Adrenal gland (tissue), 19 donors: ENCODE measurements at places on chromosomes 16 and 17.

DNA sequence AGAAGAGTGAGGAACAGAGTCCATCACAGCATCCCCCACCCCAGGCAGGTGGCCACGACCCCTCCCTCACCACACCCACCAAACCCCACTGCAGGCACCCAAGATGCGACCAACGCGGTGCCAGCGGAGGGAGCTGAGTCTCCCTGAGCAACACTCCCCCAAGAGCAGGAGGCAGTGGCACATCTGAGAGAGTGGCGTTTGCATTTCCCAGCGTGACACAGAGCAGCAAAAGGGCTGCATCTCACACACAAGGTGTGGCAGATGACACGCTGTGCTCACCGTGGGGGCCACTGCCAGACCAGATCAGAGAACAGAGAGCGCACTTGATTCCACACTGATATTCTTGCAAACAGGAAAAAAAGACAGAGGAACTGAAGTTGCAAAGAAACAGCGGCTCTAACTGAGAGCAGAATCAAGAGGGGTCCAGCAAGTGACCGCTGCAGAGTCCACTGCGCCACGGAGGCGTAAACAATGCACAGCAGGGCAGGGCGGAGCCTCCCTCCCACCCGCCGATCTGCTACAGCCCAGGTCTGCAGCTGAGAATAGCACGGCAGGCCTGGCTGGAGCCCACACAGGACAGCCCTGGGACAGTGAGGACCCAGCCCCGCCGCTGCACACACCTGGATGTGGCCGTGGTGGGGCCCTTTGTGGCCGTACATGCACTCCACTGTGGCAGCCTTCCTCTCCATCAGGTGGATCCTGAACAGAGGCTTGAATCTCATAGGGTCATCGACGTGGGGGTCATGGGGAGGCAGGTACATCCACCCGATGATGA, 26.0 kb upstream of the C16orf95 start:
- no peak for DNase-seq

DNA sequence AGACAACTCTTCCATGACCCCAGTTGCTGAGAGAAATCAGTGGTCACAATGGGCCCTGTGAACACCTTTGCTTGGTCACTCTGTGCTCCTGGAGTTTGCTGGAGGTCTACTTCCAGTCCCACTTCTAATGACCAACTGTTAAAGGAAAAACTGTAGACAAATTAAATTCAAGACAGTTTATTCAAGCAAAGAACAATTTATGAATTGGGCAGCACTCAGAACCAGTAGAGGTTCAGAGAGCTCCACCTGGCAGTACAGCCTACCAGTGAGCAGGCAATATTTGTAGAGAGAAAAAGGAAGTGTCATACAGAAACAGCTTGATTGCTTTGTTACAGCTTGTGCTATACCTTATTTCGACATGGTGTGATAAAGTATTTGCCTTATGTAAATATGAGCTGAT, 116.5 kb downstream of the HS3ST3B1 start:
- no peak for DNase-seq

- no peak for DNase-seq
Measured at GRCh38 chr16:3454631-3455147, 11.2 kb downstream of the NAA60 start.

DNA sequence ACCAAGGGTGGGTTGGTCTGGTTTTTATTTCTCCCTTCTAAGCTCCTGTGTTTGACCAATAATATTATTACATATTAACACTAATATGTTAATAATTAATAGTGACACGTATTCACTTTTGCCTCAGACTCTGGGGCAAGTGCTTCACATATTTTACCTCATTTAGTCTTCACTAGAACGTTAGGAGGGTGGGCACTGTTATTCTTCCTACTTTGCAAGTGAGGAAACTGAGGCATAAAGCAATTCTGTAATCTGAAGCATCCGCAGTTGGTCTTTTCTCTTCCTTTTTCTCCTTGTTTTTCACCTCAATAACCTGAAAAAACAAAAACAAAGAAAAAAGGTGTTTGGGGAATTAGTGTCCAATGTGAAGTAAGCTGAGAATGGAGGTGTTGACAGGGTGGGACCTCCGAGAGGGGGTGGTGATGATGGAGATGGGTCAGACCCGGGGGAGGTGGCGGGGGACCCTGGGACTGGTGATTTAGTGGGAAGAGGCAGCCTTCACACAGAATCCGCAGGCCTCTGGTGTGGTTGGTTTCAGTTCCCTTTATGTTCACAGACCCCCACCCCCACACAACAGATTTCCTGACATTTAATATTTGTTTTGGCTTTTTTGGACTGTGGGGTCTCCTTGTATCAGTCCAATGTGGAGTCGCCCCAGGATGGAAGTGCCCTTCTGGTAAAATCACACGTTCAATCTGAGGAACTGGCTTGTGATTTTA, 3.7 kb downstream of the CDH1 start:
- DNase-seq, result no peak

- no peak for DNase-seq
Measured at GRCh38 chr17:14341866-14342265, 41.0 kb downstream of the HS3ST3B1 start.

GRCh38 chr16:12796498-12796897, 7.2 kb downstream of the CPPED1 start:
- no peak for DNase-seq

GRCh38 chr16:81711657-81712319, 67.3 kb upstream of the PLCG2 start:
- DNase-seq, result peak; percentile 74

GRCh38 chr17:74937064-74938051, 1.7 kb downstream of the OTOP3 start:
- DNase-seq, result no peak

DNA sequence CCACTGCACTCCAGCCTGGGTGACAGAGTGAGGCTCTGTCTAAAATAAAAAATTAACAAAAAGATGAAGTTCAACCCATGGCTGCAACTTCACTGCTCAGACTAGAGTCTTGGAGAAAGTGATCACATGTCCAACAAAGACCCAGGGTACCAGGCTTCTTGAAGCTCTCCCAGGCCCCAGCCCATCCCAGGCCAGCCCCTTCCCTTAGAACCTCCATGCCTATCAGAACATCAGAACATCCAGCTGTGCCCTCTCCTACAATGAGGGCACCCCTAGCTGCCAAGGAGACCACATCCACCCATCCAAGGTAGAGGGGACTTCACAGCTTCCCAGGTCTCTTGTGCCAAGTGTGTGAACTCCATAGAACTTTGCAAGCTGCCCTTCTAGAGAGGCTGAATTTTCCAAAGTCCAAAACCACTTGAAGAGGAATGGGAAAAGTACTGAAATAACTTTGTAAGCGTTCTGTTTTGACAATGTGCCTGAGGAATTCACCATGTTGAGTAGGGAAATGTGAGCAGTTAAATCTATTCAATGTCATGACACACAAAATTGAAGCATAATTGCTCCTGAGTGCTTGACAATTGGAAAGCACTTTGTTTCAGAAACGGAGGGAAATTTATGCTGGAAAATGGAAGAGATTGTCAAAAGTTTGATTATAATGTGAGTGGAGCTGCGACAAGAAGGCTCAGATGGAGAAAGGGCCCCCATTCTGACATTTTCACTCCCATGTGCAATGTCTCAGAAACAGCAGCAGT, 230.4 kb downstream of the ZNF423 start:
- no peak for DNase-seq

- DNase-seq, result no peak
Measured at GRCh38 chr17:45906927-45907622, 12.7 kb downstream of the MAPT start.

DNA sequence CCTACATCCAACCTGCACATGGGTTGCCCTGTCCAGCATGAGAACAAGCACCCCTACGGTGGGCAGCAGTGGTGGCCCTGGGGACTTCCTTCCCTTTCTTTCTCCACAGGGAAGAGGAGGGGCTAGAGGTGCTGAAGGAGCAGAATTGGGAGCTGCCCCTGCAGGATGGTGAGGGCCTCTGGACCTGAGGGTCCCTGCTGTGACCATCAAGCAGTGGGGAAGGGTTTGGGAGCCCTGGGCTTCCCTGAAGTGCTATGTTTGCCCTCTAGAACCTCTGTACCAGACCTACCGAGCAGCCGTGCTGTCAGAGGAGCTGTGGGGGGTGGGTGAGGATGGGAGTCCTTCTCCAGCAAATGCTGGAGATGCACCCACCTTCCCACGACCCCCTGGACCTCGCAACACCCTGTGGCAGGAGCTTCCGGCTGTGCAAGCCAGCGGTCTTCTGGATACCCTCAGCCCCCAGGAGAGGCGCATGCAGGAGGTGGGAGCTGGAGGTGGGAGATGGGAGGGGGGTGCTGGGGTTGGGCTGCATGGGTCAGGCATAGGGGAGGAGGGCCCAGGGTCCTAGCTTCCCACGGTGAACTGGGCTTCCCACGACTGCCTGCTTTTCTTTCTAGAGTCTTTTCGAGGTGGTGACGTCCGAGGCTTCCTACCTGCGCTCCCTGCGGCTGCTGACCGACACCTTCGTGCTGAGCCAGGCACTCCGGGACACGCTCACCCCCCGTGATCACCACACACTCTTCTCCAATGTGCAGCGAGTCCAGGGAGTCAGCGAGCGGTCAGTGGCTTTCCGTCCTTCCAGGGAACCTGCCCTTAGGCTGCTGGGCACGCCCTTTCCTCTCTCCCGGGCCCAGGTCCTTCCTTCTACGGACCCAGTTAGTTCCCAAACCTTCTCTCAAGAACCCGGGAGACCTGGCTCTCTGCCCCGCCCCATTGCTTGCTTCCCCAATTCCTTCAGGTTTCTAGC, 5.0 kb downstream of the ARHGEF15 start:
- no peak for DNase-seq

- DNase-seq, result no peak
Measured at GRCh38 chr16:72798264-72798663, 249.7 kb downstream of the ZFHX3 start.

- DNase-seq, result peak; percentile 16
Measured at GRCh38 chr17:35087731-35088355, 24.3 kb upstream of the RFFL start.

DNA sequence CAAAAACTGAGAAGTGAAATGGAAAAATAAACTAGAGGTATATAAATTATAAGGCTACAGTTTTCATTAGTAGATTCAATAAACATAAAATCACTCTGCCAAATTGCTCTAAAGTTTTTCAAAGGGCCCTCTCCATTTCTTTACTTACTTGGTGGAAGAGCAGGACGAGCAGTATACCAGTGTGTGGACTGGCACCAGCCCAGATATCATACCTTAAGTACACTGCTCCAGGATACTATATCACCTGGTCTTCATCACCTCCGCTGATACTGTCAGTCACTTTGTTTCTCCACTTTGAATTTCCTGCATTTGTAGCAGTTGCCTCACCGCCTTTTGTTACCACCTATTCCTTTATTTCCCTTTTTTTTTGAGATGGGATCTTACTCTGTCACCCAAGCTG, 37.6 kb downstream of the MAP3K3 start:
- DNase-seq, result no peak

GRCh38 chr17:68289936-68290267, 1.0 kb downstream of the SLC16A6 start:
- no peak for DNase-seq

DNA sequence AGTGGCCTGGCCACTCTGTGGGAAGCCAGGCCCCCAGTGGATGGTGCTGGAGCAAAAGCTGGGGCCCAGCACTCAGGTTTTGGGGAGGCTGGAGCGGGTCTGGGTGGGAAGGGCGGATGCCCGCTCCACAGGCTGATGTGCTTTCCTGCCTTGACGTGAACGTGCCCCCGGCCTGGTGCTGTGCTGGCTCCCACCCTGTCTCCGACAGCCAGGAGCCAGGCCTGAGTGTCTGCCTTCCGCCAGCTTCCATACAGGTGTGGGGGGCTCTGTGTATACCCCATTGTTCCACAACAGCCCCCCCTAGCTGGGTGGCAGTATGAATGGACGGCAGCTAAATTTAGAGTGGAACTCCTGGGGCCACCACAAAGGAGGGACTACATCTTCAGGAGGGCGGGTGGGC, 20.0 kb downstream of the HIC1 start:
- DNase-seq, result no peak

- peak; percentile 42 for DNase-seq
Measured at GRCh38 chr17:3732210-3732621, 8.5 kb downstream of the HASPIN start.

DNA sequence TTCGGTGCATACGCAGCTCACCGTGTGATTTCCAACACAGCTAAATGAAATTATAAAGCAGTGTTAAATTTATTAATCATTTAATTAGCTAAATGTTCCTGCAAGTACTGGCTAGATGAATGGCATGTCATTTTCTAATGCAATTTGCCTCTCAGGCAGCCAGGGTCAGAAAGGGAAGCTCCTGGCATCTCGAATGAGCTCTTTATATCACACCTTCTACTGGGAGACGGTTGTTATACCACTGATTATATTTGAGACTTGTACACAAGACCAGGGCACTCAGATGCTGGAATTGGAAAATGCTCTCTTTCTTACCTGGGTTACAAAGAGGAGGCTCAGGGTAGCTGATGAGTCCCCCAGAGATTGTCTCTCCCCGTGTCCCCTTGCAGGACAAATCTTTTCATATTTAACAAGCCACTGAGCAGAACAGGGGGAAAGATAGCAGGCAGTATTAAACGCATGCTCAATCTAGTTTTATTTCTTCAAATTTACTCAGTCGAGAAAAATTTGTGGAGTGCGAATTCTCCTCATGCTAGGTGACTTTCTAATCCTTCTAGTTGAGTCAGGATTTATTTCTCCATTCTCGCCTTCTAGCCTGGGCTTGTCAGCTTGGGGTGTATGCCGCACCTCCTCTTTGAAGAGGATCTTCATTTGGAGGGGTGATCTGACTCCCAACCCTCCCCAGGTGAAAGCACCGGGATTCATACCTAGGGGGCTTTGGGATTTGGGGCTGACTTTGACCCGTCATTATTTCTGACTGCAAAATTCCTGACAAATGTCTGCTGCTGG, 441.1 kb downstream of the MAF start:
- DNase-seq, result no peak

- DNase-seq, result no peak
Measured at GRCh38 chr17:15912416-15912955, 32.4 kb upstream of the ADORA2B start.

DNA sequence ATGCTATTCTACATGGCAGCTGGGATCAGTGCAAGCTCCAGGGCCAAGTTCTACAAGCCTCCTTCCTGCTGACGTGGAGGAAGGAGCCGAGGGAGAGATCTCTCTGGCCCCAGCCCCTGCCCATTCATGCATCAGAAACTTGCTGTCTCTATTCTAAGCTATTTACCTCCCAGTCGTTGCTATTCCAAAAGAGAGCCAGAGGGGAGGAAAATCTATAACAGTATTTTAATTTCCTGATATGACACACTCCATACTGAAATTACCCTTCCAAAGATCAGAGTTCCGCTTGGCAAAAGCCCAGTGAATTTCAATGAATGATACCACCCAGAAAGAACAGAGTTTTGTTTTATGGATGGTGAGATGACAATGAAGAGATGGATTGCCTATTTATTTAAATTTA, 133.4 kb downstream of the GRIN2A start:
- DNase-seq, result no peak

- peak; percentile 55 for DNase-seq
Measured at GRCh38 chr17:77279448-77280303, 138.9 kb downstream of the SEC14L1 start.

DNA sequence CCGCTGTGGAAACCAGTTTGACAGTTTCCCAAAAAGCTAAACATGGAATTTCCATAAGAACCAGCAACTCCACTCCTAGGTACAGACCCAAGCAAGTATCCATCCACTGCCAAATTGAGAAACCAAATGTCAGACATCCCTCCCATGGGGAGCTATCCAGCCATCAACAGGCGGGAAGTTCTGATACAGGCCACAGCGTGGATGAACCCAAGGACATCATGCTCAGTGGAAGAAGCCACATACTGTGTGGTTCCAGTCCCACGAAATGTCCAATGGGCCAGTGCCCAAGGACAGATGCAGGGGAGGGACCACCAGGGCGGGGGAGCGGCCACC, 12.6 kb upstream of the BAIAP2 start:
- DNase-seq, result no peak

- no peak for DNase-seq
Measured at GRCh38 chr17:20310481-20310880, 156.9 kb downstream of the LGALS9B start.

GRCh38 chr17:54372069-54372749, 528.4 kb upstream of the TOM1L1 start:
- DNase-seq, result no peak
